ENCODE measurements at places on chromosomes 16 and 17.

GRCh38 chr16:75351183-75351582, 82.1 kb downstream of the CFDP1 start:
- DNase-seq = no peak

GRCh38 chr17:44197980-44198720, 1.5 kb downstream of the ATXN7L3 start:
- DNase-seq = peak; percentile 79

DNA sequence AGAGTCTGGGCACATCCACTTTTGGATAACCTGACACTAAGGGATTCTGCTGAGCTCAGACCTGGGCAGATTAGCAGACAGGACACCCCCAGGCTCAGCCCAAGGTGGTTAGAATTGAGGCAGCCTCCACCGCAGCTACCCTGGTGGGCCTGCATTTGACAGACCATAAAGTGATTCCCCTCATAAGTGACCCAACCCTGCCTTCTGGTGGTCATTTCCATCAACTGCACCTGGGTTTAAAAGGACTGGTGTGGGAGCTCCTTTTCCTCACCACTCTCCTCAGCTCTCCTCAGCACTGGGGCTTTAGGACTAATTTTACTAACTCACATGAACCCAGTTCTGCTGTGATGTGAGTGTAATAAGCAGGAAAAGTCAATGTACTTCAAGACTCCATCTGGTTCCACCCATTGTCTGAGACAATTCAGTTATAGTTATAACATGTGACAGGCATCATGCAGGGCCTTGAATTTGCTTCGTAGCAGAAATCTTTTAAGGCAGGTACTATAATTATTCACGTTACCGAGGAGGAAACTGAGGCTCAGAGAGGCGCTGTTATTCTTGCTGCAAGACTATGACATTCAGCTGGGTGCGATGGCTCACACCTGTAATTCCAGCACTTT, 42.5 kb downstream of the MYH3 start:
- peak; percentile 20 for DNase-seq

- peak; percentile 79 for DNase-seq
These were observed 23.2 kb downstream of the TMEM92 start for GRCh38 chr17:50297407-50297865.

DNA sequence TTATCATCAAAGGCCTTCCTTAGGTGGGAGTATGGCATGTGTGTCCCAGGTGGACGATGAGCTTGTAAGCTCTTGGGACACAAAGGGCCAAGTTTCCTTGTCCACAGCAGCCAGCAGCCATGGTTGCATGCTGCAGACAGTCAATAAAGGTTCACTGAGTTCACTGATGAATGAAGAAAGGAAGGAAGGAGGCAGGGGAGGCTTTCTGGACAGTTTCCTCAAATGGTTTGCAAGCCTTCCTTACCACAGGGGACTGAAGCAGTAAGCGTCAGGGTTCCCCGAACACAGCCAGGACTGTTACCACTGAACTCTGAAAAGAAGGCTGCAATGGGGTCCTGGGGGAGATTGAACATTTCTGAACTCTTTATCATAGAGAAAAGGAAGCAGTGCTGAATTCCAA, 111.1 kb downstream of the GAS7 start:
- DNase-seq = no peak

GRCh38 chr16:30620169-30620568, 10.0 kb upstream of the ZNF689 start:
- DNase-seq = no peak

GRCh38 chr16:80585764-80586163, 45.0 kb downstream of the DYNLRB2 start:
- peak; percentile 23 for DNase-seq

DNA sequence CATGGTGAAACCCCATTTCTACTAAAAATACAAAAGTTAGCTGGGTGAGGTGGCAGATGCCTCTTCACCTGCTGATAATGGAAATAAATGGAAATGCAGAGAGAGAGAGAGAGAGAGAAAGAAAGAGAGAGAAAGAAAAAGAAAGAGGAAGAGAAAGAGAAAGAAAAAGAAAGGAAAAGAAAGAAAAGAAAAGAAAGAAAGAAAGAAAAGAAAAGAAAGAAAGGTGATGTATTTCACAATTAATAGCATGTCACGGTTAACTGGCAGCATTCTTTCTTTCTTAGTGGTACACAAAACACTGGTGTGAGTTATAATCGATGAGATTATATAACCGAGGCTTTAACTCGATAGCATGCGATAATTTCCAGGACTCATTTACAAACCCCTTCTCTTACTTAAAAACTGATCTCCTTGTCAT, 3.2 kb downstream of the ACOX1 start:
- DNase-seq = no peak

DNA sequence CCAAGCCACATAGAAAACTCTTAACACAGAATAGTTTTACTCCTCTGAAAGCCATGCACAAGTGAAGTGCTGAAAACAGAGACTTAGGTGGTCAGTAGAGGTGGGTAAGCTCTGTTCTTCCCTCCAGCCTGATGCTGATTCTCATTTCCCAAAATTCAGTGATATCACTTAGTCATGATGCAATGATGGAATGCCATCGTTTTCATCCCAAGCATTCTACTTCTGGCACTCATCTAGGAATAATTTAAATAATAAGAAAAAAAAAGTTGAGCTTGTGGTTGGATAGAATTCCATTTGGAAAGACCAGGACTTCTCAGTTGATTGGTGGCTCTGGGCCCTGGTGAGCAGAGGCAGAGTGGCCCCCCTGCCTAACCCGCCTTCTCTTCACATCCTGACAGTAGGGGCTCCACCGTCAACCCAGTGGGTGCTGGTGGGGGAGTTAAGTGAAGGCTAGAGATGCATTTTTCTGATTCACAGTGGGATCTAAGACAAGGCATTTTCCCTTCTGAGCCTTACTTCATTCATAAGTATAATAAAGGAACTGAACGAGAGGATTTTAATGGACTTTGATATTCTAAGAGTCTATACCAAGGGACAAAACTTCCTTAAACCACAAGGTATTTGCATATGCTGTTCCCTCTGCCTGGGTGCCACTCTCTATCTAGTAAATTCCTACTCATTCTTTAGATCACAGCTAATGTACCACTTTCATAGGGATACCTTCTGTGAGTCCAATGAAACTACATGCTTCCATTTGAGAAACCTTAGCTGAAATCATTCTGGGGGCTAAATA, 310.3 kb upstream of the DYNLRB2 start:
- no peak for DNase-seq

DNA sequence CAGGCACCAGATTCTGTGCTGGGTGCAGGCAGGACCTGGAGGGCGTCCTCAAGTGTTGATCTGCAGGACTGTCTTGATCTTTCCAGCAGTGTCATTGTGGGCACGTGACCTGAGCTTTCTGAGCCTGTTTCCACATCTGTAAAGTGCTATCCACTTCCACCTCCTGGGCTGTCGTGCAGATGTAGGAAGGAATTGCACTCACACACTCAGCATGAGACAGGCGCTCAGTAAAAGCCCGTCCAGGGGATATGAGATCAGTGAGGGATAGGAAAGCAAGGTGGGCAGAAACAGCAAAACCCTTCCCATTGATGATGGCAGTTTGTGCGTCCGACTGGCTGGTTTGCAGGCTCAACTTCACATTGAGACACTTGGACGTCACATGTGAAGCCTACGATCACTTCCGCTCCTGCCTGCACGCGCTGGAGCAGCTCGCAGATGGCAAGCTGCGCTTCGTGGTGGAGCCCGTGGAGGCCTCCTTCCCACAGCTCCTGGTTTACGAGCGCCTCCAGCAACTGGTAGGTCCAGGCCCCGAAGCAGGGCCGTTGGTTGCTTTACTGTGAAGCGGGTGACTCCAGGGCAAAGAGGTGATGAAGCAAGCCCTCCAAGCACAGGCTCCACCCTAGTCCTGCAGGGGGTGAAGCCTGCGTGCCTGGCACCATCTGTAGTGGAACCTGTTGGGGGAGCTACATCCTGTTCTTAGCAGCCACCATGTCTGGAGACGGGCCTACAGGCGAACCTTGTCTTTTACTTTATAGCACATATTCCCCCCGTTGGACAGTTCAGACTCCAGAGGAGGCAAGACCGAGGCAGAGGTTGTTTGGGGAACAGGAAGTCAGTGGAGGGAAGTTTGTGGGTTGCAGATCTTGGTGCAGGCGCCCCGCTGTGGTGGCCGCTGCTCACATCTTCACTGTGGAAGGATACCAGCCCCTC, 23.0 kb downstream of the METTL22 start:
- peak; percentile 12 for DNase-seq

DNA sequence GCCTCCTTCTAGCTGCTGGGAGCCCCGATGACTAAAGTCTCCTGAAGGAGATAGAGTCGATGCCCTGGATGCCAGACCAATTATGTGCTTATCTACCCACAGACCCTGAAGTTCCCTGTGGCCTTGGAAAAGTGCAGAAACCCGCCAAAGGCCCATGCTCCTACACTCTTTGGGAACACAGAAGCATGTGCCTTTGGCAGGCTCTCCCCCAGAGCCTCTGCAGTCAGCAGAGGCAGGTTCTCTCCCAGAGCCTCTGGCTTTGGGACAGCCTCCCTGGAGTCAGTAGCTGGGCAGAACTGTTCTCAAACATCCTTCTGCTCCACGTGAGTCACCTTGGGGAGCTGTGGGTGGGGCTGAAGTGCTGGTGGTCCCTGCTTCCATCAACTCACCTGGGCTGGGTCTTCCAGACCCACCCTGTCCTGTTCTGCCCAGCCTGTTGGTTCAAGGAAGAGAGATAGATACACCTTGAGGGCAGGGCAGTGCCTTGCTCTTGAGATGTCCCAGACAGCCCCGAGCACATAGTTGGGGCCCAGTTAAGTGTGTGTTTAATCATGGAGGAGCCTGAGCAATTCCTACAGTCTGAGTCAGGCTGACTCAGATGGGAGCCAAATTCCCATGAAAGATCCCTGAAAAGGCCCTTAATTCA, 3.2 kb upstream of the CDK5RAP3 start:
- no peak for DNase-seq

DNA sequence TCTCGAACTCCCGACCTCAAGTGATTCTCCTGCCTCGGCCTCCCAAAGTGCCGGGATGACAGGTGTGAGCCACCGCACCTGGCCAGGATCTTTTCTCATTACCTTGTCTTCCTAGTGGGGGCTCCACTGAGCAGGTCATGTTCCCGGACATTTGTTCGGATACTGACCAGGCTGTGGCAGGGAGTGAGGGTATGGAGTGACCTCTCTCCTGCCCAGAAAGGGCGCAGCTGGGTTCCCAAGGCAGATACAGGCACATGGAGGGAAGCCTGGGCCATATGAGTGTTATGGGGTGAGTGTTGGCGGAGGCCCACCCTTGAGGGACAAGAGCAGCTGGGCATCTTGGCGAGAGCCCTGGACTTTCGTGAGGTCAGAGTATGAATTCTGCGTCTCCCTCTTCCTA, 5.5 kb downstream of the SERPINF1 start:
- DNase-seq = no peak

GRCh38 chr16:67399218-67399733, 6.0 kb upstream of the TPPP3 start:
- DNase-seq = peak; percentile 37

GRCh38 chr16:11870399-11870798, 19.1 kb upstream of the RSL1D1 start:
- DNase-seq = no peak

DNA sequence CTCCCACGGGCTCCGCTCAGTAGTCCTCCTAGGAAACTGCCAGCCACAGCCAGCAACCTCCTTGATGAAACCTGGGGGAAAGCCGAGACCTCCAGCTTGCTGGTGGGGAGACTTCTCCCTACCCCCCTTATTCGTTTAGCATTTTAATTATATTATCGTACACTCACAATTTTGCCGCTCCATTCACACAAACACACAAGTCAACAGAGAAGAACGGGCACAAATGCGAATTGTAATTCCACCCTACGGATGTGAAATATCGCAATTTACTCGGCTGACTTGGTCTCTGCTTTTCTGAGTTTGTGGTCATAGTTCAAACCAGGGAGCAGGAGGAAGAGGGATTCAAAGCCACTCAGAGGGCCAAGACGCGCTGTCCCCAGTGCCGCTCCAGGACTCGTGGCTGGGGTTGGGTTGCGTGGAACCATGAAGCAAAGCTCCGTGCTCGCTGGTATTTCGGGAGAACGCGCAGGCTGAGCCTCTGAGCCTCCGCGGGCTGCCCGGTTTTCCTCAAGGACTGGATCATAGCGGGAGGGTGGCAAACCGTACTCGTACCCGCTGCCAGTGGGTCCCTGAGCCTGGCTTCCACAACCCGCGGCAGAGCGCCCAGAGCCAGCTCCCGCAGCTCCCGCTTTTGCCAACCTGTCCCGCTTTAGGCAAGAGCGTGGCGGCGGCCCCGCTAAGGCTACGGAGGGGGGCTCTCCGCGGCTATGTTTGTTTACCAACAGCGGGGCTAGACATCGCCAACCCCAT, 2.0 kb downstream of the LHX1 start:
- DNase-seq = no peak

GRCh38 chr16:31780342-31780741, 93.3 kb upstream of the ZNF267 start:
- no peak for DNase-seq

GRCh38 chr17:60545465-60546191, 19.6 kb upstream of the APPBP2 start:
- no peak for DNase-seq

All from CD4-positive, alpha-beta T cell treated with Interleukin-2 at 100 ng/mL for 4 hours (primary cell).